ENCODE measurements at places on chromosomes 3 and 15.
A peak's percentile ranks its signal among the peaks of the same experiment; 100 is the strongest.

DNA sequence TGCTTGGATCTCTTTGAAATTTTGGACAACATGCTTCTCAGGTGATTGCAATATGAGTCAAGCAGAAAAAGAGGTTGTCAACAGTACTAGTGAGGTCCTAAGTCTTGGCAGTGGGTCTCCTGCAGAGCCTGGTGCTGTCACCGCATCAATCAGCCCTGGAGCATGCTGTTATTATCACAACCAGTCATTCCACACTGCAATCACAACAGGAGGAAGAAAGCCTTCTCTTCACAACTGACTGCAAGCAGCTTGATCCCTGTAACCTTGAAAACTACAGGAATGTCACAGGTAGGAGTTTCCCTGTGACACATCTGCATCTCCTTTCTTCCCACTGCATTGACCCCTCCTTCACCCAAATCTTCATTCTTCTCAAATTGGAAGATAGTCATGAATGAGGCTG, 451.1 kb upstream of the ATP11B start:
- no peak for DNase-seq

GRCh38 chr3:45763303-45763675, 33.0 kb downstream of the SLC6A20 start:
- DNase-seq, result no peak

DNA sequence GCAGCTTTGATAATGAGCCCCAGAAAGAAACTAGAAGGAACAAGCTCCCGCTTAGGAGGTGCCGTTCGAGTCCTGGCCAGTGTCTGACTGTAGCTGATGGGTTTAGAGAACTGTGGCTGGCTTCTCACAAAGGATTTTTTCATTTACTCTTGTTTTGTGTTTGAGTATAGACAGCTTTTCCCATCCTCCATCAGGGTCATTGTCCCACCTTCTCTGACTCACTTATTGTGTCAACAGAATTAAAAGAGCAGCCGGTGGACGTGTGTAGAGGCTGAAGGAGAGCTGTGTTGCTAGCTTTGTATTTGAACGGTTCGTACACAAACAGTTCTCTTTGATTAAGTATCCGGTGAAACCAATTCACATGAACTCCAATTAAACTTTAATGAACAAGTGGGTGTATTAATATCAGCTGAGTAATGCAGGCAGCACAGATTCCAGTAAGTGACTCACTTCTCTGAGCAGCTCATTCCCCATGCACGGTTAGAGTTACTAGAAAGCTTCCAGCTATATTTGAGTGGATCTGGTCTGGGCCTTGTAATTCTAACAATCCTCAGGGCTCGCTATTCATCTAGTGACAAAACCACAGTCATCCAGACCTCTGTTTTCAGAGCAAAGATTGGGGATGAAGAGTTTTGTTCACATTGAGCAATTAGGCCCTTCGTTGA, 141.0 kb downstream of the LPP start:
- DNase-seq, result no peak

DNA sequence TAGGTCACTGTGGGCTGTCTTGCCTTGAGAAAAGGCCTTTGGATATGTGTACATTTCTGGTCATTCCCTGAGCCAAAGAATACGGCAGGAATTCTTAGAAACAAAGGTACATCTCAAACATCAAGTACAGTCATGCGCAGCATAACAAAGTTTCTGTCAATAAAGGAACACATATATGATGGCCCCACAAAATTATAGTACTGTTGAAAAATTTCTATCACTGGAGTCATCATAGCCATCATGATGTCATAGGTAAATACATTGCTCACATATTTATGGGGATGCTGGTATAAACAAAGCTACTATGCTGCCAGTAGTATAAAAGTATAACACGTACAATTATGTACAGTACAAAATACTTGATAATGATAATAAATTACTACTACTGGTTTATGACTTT, 38.9 kb upstream of the NECTIN3 start:
- no peak for DNase-seq

DNA sequence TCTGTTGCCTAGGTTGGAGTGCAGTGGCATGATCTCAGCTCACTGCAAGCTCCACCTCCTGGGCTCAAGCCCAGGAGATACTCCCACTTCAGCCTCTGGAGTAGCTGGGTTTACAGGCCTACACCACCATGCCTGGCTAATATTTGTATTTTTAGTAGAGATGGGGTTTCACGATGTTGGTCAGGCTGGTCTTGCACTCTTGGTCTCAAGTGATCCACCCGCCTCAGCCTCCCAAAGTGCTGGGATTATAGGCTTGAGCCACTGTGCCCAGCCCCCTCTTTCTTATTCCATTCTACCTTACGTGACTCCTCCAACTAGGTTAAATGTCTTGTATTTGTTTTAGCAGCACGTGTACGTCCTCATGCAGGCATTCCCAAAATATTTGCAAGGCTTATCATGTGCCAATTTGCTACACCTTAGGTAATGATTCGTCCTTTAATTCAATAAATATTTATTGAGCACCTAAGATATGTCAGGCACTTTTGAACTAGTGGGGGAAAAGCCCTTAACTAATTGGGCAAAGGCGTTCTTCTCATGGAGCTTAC, 14.9 kb upstream of the MAGI1 start:
- DNase-seq, result no peak

DNA sequence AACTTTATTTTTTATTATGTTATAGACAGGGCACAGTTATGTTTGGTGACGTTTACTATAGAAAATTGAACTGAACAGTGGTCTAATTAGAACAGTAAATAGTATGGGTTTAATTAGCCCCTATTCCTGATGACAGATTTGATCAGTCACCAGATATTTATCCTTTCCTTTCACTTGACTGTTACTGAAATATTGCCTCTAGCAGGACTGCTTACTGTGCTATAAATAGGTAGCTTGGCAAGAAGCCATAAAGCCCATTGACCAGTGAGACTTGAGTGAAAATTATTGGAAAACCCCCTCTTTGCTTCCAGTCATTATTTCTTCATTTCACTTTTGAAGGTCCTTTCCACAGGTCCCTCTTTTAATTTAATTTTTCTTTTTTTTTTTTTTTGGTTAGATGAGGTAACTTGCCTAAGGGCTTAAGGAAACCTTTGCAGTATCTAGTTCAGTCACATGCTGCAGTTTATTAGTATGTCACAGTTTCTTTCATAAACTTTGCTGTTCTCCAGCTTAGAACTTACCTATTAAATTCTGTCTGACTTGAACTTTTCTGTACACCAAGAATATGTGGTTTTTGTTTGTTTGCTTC, 115.6 kb downstream of the ADAMTSL3 start:
- DNase-seq, result no peak

DNA sequence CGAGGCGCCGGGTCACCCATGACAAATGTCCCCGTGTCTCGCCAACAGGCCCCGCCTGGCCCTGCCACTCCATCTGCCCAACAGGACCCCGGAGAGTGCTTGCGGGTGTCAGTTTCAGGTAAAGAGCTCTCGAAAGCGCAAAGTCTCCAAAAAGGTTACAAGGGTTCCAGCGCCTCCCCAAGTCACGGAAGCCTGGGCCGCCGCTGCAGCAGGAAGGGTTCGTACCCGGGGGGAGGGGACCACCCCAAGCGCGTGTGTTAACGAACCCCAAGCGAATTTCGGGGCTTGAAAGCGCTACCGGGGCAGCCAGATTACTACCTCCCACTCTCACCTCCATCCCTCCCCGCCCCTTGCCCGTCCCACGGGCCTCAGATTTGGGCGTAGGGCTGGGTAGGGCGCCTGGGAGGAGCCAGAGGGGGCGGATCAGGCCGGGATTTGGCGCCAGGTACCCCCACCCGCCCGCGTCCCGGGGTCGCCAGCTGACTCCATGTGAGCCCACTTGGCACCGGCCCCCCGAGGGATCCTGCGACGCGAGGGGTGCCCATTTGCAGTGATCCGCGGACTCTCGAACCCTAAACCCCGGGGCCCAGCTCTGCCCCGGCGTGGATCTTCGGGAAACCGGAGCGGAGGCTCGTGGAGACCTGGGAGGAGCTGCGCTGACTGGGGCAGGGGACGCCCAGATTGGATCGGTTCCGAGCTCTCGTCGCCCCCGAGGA, 85.9 kb downstream of the NR2F2 start:
- DNase-seq, result no peak

- no peak for DNase-seq
These were observed 185.1 kb upstream of the TPM1 start for GRCh38 chr15:62857411-62857853.

GRCh38 chr15:73515527-73515926, 72.6 kb downstream of the REC114 start:
- DNase-seq, result no peak

- DNase-seq, result no peak
These were observed 315.4 kb downstream of the LPP start for GRCh38 chr3:188469228-188469885.

GRCh38 chr3:127747066-127747465, 74.3 kb downstream of the ABTB1 start:
- no peak for DNase-seq

- DNase-seq, result no peak
These were observed 174.6 kb downstream of the CHST2 start for GRCh38 chr3:143294188-143294587.

- no peak for DNase-seq
These were observed 132.7 kb downstream of the ATP8B4 start for GRCh38 chr15:49986326-49986725.

- DNase-seq, result no peak
These were observed at the start of gene UNC13C for GRCh38 chr15:53978253-53978906. UNC13C (plus strand) TSS chr15:53978441; CDS start chr15:54012904, 34,463 bp downstream.

- no peak for DNase-seq
These were observed 30.2 kb upstream of the USP3 start for GRCh38 chr15:63473999-63474809.

GRCh38 chr3:145739926-145740325, 421.1 kb downstream of the PLOD2 start:
- no peak for DNase-seq

- no peak for DNase-seq
These were observed at the start of gene WNT5A for GRCh38 chr3:55486857-55487380. WNT5A (minus strand) TSS chr3:55487306; CDS start chr3:55486985, 321 bp downstream.

- no peak for DNase-seq
These were observed 84.1 kb downstream of the SNRK start for GRCh38 chr3:43370293-43370980.

GRCh38 chr3:37993820-37994638, 3.4 kb downstream of the VILL start:
- peak; percentile 40 for DNase-seq

DNA sequence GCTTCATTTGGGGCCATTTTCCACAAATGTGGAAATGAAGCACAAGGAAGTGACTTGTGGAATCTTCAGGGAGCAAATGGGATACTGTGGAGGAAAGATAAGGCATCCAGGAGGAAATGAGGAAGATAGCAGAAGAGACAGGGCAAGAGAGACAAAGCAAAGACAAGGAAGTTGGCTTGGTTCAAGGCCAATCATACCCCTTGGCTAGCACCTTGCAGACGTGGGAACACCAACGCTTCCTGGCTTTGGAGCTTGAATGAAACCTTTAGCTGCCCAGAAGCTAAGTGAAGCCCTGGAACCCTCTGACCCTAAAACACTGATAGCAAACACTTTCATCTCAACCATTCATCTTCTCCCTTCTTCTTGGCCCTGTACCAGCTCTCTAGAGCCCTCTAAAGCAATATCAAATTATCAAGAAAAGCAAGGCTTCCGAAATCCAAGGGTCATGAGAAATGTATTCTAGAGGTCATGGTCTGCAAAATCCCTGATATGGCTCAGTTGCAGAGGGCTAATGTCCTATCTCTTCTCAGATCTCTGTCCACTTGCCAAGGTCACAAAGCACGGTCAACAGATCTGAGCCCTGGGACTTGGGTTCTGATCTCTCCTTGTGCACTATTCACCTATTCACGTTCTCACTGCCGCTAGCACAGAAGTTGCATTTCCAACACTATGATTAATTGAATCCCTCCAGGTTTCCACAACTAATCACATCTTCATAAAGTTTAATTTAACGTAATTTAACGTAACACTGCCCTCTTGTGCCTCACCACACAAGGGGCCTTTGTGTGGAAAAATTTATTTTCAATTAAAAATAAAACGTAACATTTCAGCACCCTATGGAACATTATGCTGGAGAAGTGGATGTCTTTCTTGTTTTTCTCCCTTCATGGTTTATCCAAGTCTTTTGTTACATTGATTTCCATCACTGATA, 557.6 kb upstream of the ADAMTS9 start:
- no peak for DNase-seq

DNA sequence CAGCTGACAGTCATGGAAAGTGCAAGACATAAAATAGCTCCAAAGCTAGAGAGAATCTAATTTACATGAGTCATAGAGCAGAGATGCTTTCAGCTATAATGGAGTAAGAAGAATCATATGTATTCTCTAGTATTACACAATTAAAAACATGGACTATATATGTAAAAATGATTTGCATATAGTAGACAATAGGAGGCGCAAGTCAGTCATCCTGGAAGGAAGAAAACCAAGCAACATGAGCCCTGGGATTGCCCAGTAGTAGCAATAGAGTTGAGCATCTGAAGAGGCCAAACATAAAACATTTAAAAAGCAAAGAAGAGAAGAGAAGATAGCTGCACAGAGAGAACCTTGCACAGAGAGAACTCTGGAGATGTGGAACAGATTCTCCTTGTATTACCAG, 455.0 kb downstream of the EPHA3 start:
- DNase-seq, result no peak

DNA sequence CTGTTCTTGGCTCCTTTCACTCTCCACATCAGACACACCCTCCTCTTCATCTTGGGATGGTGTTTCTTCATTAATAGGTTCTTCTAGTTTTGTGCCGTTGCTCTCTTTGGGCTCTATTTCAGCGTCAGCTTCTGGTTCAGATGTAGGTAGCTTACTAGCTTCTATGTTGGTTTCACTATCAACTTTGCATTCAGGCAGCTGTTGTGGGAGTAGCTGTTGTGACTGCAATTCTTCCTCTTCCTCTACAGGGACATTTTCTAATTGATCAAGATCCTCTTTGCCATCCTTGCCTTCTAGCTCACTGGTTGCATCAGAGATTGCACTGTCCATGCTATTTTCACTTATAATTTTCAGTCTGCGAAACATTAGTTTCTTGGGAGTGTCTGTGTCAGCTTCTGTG, 80.1 kb downstream of the SETD2 start:
- DNase-seq, result no peak

DNA sequence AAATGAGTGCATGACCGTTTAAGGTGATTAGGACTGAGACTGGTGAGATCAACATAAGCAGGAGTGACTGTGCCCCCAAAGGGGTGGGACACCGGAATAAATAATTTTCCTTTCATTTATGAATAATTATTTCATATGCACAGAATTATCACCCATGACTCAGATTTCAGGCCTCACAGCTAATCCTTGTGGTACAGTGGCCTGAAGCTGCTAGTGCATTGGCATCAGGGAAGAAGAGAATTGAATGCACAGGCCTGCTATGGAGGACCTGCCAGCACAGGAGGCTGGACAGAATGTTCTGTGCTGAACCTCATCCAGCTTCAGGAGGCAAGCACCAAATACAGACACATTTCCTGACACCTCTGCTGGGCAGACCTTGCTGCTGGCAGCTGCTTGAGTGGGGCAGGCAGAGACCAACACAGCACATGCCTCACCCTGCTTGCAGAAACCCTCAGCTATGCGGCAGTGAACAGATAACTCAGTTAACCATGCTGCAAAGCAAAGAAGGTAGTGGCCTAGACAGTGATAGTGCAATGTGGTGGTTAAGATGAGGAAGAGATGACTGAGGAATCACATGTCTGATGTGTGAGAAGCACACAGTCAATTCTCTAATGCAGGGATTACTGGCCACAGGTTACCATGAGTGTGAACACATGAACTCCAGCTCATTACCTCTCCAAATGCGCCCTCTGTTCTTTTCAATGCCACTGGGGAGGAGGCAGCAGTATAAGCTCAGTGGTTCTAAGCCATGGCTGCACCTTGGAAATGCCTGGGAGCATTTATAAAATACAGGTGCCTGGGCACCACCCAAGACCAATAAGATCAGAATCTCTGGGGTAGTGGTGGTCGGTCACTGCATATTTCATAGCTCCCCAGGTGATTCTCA, 68.1 kb upstream of the SCN5A start:
- no peak for DNase-seq

Data from stimulated activated CD8-positive, alpha-beta memory T cell treated with anti-CD3 and anti-CD28 coated beads, Interleukin-12 subunit alpha, Interleukin-12 subunit beta, amount 100 ng/mL, for 4 hours (primary cell).